ENCODE measurements at places on chromosomes 2 and 18.

GRCh38 chr18:77140030-77140429 lies 7.4 kb upstream of the MBP start:
- no peak for DNase-seq

DNA sequence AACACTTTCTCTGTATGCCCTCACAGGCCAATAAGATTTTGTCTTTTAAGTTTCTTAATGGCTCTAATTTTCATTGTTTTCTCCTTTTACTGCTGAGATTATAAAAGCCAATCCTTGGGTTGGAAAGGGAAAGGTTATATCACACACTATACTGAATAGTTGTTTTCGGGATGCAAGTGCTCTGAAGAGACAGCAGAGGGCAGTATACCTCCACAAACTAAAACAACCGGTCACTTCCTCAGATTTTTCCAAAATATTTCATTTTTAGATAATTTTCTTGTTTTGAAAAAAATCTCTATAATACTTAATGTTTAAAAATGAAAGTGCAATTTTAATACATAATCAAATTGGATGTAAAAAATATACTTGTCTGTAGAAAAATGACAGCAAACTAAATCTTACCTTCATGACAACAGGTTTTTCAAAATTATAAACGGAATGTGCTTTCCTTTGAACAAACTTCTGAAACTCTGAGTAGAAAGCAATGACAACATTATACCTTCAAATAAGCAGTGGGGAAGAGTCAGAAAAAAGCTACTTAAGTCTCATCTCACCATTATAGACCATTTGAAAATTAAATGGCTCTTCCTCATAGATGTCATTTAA lies 82.7 kb downstream of the ORC4 start:
- DNase-seq, result no peak

DNA sequence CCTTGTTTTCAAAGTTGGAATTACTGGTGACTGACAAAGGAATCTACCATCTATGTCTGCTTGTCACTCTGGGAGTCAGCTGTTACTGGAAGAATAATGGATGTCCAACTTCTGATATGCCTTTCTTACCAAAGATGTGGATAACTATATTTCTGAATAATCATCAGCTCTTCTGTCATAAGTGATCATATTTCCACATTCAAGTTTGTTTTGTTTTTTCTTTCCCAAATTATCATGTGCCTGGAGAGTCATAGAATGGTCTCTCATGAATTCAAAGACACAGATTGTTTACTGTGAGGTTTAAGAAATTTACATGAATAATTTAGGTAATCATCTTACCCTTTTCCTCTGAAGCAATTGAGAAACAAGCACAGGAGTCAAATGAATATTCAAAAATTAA lies 986.7 kb upstream of the CDH2 start:
- DNase-seq, result no peak

DNA sequence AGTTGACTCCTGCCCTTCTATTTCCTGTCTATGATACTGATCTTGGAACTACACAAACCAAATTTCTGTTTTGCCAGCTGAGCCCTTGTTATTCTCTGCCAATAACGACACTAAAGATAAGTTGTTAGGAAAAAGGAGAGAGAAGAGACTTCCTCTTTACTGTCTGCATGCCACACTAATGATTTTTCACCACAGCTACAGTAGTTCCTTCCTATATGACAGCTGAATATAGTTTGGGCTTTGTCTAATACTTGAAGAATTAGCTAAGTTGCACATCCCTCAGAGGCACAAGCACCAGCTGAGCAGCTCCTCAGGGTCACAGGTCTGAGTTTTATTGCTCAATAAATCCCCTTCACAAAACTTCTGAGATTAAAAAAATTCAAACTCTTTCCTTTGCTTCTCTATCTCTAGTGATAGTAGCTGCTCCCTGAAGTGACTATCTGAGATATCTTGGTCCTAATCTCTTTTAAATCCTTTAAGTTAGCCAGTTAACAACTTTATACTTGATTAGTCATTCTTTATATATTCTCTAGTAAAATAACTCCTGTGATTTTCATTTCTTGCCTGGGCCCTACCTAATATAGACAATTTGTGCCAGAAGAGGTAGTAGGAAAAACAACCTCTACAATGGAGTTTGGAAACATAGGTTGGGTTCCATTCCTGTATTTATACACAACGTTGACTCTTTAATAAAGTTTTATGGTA lies 253.0 kb upstream of the CNTNAP5 start:
- DNase-seq, result no peak

- DNase-seq, result no peak
Observed at GRCh38 chr2:6224267-6224666, 532.1 kb downstream of the SOX11 start.

GRCh38 chr18:68148863-68149262 lies 566.0 kb downstream of the TMX3 start:
- DNase-seq, result no peak

GRCh38 chr2:119204525-119204924 lies 19.1 kb upstream of the STEAP3 start:
- no peak for DNase-seq

DNA sequence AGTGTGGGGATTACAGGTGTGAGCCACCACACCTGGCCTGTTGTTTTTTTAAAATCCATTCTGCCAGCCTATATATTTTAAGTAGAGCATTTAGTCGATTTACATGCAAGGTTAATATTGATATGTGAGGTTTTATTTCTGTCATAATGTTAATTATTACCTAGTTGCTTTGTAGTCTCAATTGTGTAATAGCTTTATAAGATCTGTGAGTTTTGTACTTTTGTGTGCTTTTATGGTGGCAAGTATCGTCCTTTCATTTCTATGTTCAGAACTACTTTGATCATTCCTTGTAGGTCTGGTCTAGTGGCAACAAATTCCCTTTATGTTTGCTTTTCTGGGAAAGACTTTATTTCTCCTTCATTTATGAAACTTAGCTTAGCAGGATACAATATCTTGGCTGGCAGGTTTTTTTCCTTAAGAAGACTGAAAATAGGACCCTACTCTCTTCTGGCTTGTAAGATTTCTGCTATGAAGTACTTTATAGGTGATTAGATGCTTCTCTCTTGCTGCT lies 51.0 kb upstream of the FAM117B start:
- DNase-seq, result no peak

GRCh38 chr2:141015341-141016047 lies 1115.3 kb downstream of the LRP1B start:
- no peak for DNase-seq

DNA sequence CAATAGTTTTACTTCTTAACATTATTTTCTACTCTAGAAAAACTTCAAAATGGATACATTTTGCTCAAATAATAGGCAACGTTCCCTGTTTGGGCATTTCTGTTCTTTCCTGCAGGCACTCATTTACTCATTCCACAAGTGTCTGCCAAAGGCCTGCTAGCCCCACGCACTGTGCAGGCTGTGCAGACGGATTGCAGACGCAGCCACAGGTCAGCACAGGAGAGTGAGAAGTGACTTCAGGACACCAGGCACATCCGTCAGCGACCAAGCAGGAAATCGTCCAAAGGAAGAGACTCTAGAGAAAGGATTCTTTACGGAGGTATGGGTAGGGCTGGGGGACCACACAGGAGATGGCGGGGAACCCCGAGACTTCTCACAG lies 103.0 kb upstream of the AGAP1 start:
- DNase-seq, result no peak

GRCh38 chr2:235754357-235755207 lies 260.7 kb downstream of the AGAP1 start:
- no peak for DNase-seq

- no peak for DNase-seq
Observed at GRCh38 chr2:202750763-202751427, 116.1 kb downstream of the FAM117B start.

GRCh38 chr18:35283923-35284794 lies 5.9 kb downstream of the ZSCAN30 start:
- DNase-seq, result no peak

DNA sequence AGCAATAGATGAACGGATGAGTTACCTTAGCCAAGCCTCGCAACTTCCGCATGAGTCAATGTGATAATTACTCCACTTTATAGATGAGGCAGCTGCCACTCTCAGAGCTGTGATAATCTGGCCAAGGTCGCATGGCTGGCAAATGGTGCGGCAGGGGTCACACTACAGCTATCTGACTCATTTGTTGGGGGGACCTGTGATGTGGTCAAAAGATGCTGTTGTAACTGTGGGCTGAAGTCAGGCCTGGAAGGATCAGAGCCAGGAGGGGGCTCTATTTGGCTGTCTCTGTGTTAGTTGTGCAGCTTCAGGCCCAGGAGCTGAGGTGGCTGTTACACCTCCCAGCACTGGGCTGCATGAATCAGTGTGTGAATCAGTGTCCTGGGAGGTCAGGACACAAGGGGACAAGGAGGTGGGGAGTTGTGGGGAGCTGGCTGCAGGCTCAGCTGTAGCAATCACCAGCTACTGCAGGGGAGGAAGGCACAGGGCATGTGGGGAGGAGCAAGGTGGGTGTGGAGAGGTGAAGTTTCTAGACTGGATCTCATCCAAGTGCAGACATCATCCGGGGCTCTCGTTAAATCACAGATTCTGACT lies 33.1 kb downstream of the NGEF start:
- no peak for DNase-seq

- no peak for DNase-seq
Observed at GRCh38 chr18:41906528-41907146, 48.4 kb upstream of the PIK3C3 start.

GRCh38 chr2:16009560-16009959 lies 69.2 kb downstream of the MYCN start:
- DNase-seq, result no peak

- no peak for DNase-seq
Observed at GRCh38 chr2:159609811-159610549, 6.4 kb downstream of the BAZ2B start.

All from activated CD8-positive, alpha-beta memory T cell treated with anti-CD3 and anti-CD28 coated beads for 1 hour (primary cell).